Cardiac muscle cell (in vitro differentiated cells and primary cell): ENCODE measurements at places on chromosomes 7 and 10. TPM values are rescaled to one million over a fixed set of nuclear protein-coding genes. Genes with fewer than 3 reads are reported as not detected.
A peak's percentile ranks its signal among the peaks of the same experiment; 100 is the strongest.

LRRC17 gene
- polyA plus RNA-seq: 4.3 and 8.0 TPM in 2 replicates

TRIM50 gene
- polyA plus RNA-seq: not detected in 2 replicates

CPN1 gene
- polyA plus RNA-seq: not detected in 2 replicates

- no peak for DNase-seq
These were observed 13.2 kb downstream of the POM121L12 start for GRCh38 chr7:53048638-53049037.

- no peak for DNase-seq
These were observed 39.4 kb downstream of the VIPR2 start for GRCh38 chr7:159105066-159105780.

- peak; percentile 54 for DNase-seq
These were observed 10.3 kb upstream of the TSPAN13 start for GRCh38 chr7:16743236-16743635.

VGF gene
- polyA plus RNA-seq: 0.18 and 0.69 TPM in 2 replicates

DNA sequence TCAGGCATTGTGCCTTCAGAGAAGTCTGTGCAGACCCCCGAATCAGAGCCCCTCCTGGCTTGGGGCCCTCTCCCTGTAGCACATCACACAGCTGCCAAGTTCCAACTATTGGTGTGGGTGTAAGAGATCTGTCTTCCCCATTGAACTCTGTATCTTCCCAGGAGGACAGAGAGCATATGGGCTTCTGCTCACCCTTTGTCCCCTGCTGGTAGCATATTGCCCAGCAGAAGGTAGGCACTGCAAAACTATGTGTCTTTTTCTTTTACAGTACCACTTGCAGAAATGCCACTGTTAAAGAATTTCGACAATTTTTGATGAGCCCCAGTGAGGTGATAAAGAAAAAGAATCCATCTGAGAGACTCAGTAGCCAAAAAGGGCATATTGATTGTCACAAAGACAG, 59.6 kb downstream of the NPY start:
- DNase-seq: no peak

CUBN gene
- polyA plus RNA-seq: 0.79 and 1.4 TPM in 2 replicates

PIK3CG gene
- polyA plus RNA-seq: not detected in 2 replicates

DNA sequence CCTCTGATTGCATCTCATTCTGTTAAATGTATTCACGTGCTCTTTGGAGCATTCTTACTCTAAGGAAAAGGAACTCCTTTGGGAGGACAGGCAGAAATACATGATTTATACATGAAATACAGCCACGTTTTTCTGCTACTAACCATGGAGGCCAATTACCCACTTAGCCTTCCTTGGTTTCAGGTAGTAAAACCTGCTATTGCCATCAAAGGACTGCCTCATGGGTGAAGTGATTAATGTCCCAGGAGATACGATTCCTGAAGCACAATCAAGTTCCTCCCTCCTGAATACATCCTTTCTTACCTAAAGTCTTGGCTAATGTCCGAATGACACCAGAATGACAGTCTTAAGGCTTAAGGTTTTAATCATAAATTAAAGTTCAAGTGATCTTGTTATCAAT, 58.5 kb upstream of the PIK3CG start:
- no peak for DNase-seq

GRCh38 chr7:139452958-139453672, 30.4 kb downstream of the KLRG2 start:
- no peak for DNase-seq

DNA sequence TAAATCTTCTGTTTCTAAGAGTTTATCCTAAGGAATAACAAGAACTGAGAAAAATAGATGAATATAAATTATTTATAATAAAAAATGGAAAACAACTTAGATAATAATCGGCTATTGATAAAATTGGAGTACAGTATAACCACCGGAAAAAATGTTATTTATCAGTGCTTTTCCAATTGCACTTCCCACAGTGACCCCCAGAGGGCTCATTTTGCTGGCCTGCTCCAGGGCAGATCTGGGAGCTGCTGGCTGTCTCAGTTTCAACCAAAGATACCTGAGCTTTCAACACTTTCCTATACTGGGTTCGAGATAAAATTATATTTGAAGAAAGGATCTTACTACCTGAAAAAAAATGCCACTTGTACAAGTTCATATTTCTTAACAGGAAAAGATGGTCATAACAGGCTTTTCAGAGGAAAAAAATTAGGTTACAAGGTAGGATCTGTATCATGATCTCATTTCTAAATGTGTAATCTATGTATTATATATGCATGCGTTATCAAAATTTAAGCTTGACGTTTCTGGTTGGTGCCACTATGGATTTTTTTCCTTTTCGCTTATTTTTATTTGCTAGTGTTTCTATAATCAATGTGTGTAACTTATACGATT, 165.7 kb downstream of the NPSR1 start:
- peak; percentile 65 for DNase-seq

GRCh38 chr10:30744106-30744505, 114.6 kb upstream of the LYZL2 start:
- no peak for DNase-seq

NPY4R2 gene
- polyA plus RNA-seq: 0.22 and 0.62 TPM in 2 replicates

GPR26 gene
- not detected in 2 replicates for polyA plus RNA-seq

DNA sequence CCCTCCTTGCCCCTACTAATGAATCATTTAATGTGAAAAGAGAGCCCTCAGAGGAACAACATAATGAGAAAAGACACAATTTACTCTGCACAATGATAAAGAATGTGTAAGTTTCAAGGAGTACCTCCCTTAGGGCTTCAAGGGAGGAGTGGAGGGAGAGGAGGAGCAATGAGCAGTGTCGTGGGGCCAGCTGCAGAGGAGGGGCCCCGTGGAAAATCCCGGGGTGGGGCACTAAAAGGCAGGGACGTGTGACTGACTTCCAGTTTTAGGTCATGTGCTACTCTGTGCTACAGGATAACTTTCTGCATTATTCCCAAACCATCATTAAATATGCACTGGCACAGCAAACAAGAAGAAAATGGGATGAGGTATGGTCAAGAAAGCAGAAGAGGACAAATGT, 108.1 kb downstream of the ANLN start:
- DNase-seq: no peak

DNA sequence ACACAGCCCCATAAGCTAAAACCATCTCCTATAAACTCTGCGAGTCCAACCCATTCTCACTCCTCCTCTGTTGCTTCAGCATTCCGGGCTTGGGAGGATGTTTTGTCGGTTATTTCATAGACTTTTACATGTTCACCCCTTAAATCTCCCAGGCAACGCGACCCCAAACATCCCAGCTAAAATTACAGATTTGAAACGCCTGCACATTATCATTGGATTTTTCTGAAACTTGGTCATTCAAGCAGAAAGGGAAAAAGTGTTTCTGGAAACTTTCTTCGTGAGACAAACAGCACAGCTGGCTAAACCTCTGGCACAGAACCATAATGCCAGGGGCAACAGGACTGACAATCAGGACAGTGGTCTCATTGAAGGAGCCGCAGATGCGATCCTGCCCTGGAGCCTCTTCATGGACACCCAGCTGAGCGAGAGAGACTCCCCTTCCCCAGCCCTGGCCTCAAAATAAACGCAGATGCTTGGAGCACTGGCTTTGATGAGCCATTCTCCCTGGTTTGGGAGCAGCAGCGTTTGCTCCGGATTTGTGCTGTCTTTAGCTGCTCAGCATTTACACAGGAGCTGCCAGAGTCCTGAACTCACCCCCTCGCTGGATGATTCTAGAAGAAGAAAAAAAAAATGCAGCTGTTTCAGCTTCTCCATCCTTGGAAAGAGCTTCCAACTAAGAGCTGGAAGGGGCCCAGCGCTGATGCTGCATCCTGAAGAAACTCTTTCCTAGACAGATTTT, 30.1 kb downstream of the AFAP1L2 start:
- DNase-seq: no peak

DNA sequence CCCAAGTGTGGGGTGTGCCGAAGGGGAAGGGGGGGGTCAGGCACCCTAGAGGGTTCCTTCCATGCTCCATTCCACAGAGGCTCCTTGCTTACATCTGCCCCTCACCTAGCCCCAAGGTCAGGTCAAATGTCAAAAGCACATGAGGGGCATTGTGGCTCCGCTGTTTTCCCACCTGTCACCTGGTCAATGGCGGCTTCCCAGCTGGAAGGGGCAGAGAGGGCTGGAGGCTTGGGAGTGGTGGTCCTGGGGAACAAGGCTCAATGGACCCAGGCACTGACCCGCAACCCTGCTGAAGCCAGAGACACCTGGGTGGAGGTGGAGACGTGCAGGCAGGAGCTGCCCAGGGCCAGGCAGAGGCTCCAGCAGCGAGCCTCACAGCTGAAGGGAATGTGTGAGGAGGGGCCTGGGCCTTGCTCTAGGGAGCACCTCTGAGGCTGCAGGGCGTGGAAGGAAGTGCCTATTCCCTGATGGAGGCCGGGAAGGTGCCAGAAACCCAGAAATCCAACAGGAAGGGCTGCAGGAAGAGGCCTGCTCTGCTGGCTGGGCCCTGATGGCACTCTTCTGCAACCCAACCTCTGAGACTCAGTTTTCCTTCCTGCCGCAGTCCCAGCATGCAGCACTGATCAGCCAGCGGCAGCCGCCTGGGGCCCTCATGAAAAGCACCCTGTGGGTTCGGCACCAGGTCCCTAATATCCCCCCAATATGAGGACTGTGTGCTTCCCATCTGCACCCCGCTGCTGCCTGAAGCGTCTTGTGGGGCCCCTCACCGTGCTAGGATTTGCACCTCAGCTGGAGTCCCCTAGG, 16.0 kb downstream of the RASGEF1A start:
- no peak for DNase-seq

GRCh38 chr10:70490142-70490541, 11.6 kb downstream of the PALD1 start:
- no peak for DNase-seq

- DNase-seq: no peak
These were observed 101.6 kb downstream of the NKX6-2 start for GRCh38 chr10:132684164-132684891.

HILPDA gene
- 48.7 and 56.0 TPM in 2 replicates for polyA plus RNA-seq

GALNT17 gene
- polyA plus RNA-seq: 2.9 and 4.6 TPM in 2 replicates

SPDYE2B gene
- polyA plus RNA-seq: 0.43 and 0.72 TPM in 2 replicates

STRIP2 gene
- 11.7 and 22.0 TPM in 2 replicates for polyA plus RNA-seq

DNA sequence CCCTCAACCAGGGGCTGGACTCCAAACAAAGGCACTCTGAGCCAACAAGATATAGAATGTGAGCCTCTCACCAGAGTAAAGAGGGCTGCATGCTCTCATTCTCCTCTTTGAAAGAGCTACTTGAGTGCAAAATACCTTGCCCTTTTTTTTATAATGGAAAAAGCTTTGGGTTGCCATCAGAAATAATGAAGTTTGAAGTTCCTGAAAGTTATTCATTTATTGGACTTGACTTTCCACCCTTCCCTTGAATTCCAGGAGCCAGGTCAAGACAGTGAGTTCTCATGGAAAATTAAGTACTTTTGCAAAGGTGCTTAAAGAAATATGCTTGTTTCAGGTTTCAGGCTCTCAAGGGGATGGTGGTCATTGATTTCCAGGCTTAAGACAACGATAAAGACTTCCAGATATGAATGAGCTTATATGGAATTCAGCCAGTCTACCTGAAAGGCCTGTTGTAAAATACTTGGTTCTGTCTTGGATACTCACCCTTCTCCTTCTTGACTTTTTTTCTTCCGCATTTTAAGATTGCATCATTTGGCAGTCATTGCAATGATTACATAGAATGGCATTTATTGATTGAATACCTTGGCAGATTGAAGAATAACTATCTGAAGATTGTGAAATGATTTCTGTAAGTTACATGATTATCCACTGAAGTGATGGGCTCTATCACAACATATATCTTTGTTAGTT, 696.4 kb downstream of the INHBA start:
- no peak for DNase-seq

DNA sequence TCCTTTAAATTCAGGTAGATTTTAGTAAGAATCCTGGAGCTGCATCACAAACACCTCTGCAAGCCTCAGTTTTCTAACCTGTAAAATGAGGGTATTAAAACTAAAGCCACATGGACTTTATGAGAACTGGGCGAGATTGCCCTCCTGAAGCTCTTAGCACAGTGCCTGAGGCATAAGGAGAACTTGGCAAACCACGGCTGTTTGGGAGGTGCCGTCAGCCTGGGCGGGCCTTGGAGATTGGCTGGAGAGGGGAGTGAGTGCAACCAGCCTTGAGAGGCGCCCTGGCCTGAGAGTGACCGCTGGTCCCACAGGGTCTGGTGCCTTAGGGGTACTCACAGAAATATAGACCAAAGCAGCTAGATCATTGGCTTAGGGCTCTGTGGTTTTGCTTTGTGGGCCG, 5.4 kb upstream of the TNS3 start:
- DNase-seq: no peak

- DNase-seq: no peak
These were observed 20.2 kb upstream of the PPIF start for GRCh38 chr10:79327090-79327457.
